Foreskin keratinocyte (primary cell): ENCODE measurements at places on chromosomes 11 and 22. TPM values are rescaled to one million over a fixed set of nuclear protein-coding genes. Genes with fewer than 3 reads are reported as not detected.
A peak's percentile ranks its signal among the peaks of the same experiment; 100 is the strongest.

GRCh38 chr11:107563702-107564101, 1.8 kb downstream of the ALKBH8 start:
- DNase-seq = peak; percentile 22

The BDNF gene
- 0.04 TPM in 1 of 2 replicates, not detected in the other for total RNA-seq

DNA sequence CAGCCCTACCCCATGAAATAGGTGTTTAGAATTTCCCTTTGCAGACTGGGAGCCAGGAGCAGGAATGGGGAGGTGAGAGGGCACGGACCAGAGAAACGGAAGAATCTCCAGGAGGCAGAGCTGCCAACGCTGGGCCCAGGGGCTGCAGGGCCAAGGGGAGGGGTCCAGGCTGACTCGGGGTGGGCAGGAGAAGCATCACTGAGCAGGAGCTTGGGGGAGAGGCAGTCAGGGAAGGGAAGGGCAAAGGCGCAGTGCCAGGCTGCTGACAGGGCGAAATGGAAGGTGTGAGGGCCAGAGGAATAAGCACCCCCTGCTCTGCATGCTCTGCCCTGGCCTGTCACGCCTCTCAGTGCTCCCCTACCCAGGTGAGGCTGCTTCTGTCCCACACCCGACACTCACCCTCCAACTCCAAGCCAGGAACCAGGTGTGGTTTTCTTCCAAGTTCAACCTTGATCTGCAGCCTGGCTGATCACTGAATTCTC, 14.5 kb downstream of the LRRC32 start:
- no peak for DNase-seq

DNA sequence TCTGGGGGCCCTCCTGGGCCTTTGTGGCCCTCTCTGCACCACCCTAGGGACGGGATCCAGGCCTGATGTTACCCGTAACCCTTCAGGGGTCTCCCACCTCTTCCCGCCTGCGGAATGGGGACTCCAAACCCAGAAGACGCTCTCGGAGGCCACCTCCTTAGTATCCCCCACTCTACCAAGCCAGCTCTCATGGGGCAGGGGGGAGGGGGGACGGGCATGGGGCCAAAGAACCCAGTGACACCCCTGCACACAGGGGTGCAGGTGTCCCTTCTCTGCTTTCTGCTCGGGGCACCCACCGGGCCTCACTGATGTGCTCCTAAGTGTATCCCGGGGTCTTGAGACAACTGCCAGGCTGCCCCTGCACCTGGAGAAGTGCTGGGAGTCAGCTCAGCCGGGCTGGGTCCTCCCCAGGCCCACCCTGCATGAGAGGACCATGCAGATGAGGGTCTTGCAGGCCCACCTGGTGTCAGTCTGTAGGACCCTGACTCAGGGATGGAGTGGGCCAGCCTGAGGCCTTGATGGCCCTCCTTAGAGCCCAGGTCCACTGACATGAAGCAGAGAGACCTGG, 176.9 kb downstream of the IGLL1 start:
- no peak for DNase-seq

The EFCAB6 gene
- 0.24 and 0.35 TPM in 2 replicates for total RNA-seq

DNA sequence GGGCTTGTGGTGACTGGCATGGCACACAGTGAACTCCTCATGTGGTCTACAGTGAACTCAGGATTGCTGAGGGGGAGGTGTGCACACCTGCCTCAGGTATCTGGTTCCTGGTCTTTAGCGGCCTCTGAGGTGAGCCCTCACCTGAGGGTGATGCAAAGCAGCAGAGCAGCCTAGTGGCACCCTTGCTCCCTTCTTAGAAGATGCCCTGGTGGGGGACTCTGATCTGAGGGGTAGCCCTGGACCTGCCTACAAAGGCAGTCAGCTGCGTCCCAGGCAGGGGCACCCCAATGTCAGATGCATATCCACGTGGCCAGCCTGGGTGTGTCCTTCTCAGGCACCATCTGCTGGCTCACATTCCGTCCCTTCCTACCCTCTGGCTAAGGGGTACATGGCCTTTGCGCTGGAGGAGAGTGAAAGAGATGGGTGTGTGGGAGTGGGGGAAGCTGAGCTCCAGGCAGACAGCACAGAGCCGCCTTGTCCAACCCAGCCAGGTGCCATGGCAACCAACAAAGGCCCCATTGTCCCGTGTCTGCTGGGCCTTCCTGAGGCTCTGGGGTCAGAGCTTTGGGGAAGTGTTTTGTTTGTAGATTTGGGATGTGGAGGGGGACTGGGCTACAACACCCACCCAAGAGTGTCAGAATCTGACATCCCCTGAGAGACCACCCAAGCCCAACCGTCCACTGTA, 5.8 kb downstream of the PLEKHB1 start:
- no peak for DNase-seq

GRCh38 chr11:6674219-6674597, 8.9 kb downstream of the MRPL17 start:
- DNase-seq = no peak

The DNAJC4 gene
- total RNA-seq = 12.7 and 14.1 TPM in 2 replicates

DNA sequence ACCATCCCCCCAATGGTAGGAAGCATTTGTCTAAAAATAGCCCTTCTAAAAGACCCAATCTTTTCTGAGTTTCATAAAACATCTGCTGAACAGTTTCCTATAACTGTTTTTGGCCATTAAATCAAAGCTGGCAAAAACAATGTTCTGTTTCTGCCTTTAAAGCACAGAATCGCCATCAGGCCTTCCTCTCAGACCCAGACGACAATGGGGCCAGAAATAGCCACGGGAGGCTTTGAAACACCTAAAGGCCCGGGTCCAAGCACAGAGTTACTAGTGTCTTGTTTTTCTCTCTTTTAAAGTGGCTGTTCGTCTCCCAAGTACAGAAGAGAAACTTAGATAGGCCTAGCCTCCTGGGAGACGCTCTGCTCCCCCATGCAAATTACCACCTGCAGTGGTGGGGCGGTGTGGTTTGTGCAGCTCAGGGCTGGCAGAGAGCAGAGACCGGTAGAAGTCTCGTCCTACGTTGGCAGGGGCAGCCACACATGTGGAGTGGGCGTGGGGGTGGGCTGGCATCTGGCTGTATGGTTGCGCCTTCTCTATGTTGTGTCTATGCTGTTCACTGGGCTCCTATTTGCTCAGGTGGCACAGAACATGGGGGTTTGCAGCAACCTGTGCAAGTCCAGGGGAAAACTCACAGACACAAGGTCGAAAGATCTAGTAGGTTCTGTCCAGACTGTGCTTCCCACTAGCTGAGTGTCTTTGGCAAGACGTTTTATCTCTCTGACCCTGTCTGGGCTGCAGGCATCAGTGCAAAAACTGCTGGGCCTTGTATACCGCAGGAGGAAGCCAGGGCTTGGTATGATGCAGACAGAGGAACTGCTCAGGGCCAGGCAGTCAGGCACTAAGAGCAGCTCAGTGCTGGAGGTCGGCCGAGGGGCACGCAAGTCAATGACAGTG, 23.6 kb upstream of the ETS1 start:
- no peak for DNase-seq

- peak; percentile 58 for DNase-seq
Measured at GRCh38 chr22:37248251-37248650, 4.2 kb upstream of the RAC2 start.

GRCh38 chr11:47148903-47149531, 27.7 kb downstream of the ARFGAP2 start:
- DNase-seq = no peak

DNA sequence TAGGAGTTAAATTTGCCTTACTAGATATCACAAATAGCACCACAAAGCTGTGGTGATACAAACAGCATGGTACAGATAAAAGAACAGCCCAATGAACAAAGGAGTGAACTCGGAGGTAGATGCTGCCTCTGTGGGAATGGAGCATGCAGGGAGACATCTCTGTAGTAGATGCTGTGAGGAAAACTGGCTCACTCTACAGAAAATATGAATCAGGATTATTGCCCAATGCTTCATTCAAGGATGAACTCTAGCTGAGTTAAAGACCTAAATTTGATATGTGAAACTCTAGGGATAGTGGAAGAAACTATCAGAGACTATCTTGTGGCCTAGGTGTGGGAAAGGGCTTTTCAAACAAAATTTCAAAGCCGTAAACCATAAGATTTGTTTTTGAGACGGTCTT, 15.3 kb upstream of the CAPN5 start:
- DNase-seq = no peak

The APOBEC3H gene
- 0.24 and 0.39 TPM in 2 replicates for total RNA-seq

The NEFH gene
- 1.6 and 1.9 TPM in 2 replicates for total RNA-seq

The TRIM49 gene
- not detected in 2 replicates for total RNA-seq

GRCh38 chr11:70826541-70827335, 425.6 kb downstream of the SHANK2 start:
- DNase-seq = no peak

- DNase-seq = peak; percentile 42
Measured at GRCh38 chr22:50293441-50294318, 13.8 kb downstream of the PLXNB2 start.

DNA sequence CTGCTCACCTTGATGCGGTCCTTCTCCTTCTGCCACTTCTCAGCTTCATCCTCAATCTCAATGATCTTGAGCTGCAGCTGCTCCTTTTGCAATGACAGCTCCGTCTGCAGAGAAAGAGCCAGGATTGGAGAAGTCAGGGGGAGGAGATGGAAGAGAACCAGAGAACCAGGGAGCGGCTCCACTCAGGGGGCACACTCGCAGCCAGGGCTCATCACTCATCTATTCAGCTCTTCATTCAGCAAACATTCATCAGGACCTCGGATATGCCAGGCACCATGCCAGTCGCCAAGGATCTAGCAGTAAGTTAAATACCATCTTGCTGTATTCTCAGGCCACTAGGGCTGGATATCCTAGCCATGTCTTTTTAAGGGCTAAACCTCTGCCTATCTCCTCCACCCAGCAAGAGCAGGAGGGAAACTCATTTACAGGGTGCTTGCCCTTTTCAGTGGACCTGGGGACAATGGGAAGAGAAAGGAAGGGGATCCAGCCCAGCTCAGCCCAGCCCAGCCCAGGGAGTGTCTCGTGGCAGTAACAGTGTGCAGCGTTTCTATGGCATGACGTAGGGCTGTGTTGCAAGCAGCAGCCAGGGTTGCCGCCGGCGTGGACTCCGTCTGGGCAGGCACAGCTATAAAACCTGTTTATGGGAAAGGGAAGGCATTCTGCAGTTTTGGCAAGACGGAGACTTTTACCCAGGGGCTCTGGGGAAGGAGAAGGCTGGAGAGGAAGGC, 9.4 kb downstream of the TRIM29 start:
- DNase-seq = peak; percentile 94

DNA sequence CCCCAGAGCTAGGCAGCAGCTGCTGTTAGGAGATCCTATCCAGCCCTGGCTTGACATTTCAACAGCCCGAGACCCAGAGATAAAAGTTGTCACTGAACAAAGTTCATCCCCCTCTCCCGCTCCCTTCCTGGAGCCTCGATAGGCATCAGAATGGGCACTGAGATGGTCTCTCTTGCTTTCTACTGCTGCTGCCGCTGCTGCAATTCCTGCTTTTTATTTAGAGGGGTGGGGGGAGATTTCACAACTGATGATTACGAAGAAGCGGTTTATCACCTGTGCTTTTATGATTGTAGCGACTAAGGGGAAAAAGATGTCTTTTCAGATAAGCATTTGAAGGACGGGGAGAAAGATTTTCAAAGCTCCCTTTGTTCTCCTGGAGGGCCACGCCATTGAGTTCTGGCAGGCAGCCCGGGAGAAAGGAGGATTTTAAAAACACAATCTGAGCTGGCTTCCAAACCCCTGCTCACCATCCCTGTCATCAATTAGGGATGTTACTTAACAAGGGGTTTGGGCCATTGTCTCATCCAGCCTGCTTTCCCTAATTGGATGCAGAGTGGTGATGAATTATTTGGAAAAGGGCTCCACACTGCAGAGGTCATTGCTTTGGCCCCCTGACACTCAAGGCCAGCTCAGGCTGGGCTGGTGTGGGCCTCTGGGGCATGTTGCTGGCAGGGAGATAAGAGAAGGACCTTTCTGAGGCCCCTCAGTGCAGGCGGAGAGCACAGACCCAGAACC, 344.7 kb downstream of the BUD13 start:
- peak; percentile 9 for DNase-seq

The RAPSN gene
- 0.14 and 0.18 TPM in 2 replicates for total RNA-seq

DNA sequence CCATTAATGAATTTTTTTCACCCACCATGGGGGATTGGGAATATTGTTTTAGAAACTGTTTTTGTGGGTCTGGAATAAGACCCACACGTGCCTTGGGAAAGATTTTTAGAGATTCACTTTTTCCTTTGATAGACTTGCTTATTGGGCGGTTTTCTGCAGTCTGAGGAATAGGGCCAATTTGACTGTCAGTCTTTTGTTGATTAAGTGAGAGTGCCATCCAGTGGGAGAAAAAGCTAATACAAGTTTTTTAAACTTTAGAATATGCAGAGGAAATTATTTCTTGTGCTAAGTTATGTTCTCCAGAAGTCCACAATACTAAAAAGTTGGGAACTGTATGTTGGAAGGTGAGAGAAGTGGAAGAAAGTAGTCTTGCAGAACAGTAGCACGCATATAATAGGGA, 56.1 kb downstream of the PRMT3 start:
- peak; percentile 5 for DNase-seq

DNA sequence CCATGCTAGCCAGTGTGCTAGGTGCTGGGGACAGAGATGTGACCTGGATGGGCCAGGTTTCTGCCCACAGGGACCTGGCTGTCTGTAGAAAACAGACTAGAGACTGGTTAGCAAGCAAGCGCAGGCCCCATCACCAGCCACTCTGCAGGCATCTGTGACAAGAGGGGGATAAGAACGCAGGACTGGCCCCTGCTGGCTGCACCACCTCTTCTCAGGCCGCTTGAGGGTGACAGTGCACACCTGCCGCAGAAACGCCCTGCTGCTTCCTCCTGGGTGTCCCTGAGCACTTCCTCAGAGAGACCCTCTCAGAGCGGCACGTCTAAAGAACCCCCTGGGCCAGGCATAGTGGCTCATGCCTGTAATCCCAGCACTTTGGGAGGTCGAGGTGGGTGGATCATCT, 5.9 kb upstream of the PICK1 start:
- DNase-seq = no peak

The B4GALNT4 gene
- total RNA-seq = 12.7 and 28.4 TPM in 2 replicates

- no peak for DNase-seq
Measured at GRCh38 chr11:112831041-112831440, 130.2 kb upstream of the NCAM1 start.

The ZFP91 gene
- 55.5 and 59.0 TPM in 2 replicates for total RNA-seq

DNA sequence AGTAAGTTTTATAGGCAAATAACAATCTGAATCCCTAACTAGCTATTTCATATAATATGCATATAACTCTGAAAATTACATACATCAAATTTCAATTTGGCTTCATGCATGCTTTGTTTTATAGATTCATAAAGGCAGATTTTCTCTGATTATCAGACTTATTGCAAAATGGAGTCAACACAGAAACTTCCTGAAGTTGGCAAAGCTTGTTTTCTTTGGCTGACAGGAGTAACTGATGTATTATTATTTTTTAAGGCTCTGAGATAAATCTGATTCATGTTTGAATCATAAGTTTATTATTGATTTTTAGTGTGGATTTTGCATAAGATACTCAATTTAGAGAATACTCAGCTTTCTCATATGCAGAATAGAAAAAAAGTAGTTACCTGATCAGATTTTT, 356.3 kb upstream of the CCDC90B start:
- no peak for DNase-seq

- DNase-seq = peak; percentile 84
Measured at GRCh38 chr11:65973439-65974110, 12.0 kb downstream of the SART1 start.
